ENCODE measurements at places on chromosomes 7 and 10. TPM values are rescaled to one million over a fixed set of nuclear protein-coding genes. Genes with fewer than 3 reads are reported as not detected.

DNA sequence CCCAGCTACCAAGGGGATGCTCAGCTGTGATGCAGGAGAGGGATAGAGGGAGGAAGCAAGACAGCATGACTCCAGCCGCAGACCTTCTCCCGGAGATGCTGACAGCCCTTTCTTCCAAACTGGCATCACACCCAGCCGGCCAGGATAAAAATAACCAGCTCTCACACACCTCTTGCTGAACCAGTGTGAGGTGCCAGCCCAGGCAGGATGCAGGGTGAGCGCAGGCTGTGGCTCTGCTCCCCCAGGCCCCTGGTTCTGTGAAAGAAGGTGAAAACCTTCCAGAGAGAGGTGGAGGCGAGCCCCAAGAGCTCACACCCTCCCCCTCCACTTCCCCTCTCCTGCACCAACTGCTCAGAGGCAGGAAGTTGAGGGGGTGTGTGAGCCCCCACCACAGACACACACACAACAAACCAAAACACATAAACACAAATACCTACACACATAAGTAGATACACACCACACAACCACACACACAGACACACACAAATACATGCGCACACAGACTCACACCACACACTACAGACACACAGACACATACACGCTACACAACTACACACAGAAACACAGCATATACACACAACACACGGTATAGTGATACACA, 4.0 kb downstream of the GPR15LG start:
- DNase-seq, result no peak

DNA sequence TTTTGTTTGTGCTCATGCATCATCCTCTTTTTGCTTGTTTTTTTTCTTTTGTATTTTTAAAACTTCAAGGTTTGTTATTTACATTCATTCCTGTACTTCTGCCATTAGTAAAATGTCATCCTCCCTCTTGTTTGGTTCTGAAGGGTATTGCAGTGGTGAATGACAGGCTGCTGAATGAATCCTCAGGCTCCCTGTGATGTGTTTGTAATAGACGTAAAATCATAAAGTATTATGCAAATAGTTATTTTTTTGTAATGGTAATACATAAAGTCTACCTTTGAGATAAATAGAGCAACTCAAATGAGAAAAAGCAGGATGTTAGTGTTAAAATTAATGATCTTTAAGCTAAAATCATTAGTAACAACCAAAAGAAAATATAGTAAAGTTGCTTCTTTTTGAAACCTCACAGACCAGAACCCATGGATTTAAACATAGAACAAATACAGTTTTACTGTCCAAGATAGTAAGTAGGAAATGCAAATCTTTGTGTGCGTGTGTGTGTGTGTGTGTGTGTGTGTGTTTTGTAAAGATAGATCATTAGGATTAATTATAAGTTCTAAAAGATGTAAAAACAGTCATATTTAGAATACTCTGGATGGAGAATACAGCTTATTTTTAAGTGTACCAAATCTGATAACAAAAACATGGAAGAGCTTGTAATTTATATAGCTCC, 4.5 kb downstream of the GLCCI1 start:
- DNase-seq, result no peak

The IFIT1B gene
- total RNA-seq, result not detected

The UPK3B gene
- 10.6 TPM for total RNA-seq

The OPN4 gene
- total RNA-seq, result not detected

DNA sequence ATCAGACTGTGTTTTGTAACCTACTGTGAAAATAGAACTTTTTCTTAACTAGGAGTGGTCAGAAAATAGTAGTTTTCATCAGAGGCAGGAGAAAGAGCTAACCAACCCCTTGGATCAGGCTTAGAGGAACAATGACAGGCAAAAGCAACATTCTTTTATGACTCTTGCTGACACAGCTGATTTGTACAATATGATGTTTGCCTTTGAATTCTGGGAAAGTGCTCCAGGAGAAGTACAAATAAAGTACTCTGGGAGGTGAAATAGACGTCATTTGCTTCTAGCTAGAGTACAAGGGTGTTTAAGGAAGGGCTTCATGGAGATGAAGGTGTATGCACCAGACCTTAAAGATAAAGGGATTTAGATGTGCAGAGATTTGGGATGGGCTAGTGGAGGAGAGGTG, 75.1 kb upstream of the KIAA1217 start:
- DNase-seq, result no peak

GRCh38 chr10:62583876-62584615, 209.9 kb downstream of the ZNF365 start:
- DNase-seq, result peak; percentile 89

The NXPH1 gene
- not detected for total RNA-seq

DNA sequence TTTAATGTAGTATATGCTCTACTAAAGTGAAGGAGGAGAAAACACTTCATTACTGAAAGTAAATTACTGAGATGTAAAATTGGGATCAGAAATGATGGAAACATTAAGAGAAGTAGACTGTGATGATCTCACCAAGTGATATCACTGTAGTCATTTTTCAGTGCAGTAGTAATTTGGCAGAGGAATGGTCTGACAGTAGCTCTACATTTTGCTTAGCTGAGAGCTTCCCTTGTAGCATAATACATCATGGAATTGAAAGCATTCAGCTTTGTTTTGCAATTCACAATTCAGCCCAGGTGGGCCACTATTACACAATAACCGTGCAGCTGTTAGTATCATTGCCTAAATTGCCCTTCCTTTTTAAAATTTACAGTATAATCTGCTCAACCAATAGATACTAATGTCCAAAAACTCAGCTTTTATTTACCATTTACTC, 19.4 kb upstream of the CABCOCO1 start:
- DNase-seq, result peak; percentile 57

- DNase-seq, result no peak
These were observed 6.4 kb downstream of the SDK1 start for GRCh38 chr7:3307435-3307834.

DNA sequence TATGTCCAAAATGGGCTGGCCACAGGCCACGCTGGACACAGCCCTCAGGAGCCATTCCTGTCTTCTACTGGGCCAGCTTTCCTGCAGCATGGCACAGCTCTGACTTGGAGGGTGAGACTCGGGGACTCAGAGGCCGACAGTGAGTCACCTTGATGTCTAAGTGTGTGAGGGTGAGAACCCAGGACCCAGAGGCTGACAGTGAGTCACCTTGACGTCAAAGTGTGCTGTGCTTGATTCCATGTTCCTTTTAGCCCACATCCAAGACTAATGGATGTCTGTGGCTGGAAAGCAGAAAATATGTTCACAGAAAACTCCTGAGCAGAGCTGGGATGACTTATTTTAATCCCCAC, 6.0 kb upstream of the FAM170B start:
- DNase-seq, result peak; percentile 93

DNA sequence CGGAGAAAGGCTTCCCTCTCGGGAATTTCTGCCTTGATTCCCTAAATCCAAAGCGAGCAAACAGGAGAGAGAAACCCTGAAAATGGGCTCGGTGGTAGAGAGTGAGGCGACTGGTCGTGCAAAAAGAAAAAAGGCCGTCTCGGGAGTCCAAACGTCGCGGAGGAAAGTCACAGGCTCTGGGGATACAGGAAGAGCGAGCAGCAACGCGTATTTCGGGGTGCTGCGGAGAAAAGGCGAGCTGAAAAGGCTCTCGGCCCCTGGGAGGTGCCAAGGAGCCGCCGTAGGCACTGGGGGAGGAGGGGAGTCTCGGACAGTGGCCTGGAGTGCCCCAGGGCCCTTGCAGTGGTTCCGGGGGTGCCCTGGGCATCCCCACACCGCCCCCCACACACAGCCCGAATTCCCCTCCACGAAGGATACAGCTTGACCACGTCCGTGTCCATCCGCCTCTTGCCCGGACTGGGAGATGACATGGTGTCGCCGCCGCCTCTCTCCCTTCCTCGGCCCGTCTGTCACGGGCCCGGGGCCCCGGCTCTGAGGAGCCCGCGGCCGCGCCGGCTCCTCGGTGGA, 591 bp downstream of the UBE2H start:
- peak; percentile 47 for DNase-seq

DNA sequence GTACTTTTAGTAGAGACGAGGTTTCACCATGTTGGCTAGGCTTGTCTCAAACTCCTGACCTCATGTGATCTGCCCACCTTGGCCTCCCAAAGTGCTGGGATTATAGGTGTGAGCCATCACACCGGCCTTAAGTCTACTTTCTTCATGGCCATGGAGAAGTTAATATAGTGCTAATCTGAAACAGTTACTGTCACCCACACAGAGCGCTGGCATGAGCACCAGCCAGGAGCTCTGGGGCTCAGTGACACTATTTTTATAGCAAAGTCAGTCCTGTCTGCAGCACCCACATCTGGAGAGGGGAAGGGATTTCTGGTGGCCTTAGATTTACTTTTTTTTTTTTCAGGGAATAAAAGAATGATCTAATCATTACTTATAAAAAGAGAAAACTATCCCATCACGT, 21.3 kb downstream of the DNAJC12 start:
- no peak for DNase-seq

DNA sequence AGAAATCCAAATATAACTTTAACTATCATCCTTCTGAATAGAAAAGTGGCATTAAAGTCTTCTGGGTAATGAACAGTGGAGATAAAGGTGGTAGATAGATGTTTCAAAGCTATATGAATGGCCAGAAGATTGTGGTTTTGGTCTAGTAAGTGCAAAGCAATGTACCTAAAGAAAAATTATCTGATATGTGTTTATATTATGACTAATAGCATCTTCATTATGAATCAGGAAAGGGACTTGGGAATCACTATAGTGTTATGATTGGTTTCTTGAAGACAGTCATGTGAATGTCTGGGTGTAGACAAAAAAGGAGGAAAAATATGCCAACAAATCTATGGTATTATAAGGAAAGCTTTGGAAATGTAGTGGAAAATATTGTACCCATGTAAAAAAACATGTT, 3.0 kb downstream of the ZNF518A start:
- DNase-seq, result peak; percentile 16

GRCh38 chr10:49393301-49393700, 2.6 kb downstream of the DRGX start:
- DNase-seq, result no peak

DNA sequence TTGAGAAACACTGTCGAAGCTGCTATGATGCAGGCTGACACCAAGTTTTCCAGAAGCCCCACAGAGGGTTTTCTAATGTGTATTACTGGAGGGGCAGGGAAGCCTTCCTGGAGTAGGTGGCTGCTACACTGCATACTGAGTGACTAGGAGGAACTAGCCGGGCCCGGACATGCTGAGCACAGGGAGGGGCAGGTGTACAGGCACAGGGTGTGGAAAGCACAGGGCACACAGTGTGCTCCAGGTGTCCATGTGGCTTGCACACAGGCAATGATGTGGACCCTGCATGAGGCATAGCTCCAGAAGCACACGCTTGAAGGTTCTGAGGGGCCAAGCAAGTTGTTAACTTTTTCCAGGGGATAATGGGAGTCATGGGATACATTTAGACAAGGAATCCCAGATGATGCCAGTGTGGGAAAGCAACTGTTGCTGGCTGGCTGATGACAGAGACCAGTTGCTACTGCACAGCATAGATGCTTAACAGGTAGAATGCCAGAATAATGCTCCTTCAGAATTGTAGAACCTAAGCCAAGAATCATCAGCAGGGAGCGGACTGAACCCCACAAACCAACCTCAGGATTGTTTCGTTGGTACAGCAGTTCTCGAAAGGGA, 14.6 kb downstream of the DHX32 start:
- no peak for DNase-seq

GRCh38 chr10:121221072-121221471, 369.9 kb downstream of the WDR11 start:
- DNase-seq, result no peak

- DNase-seq, result no peak
These were observed 25.2 kb downstream of the OGDH start for GRCh38 chr7:44631458-44632115.

Data from A172 (cell line).